ENCODE measurements at places on chromosomes 1 and 21. TPM values are rescaled to one million over a fixed set of nuclear protein-coding genes. Genes with fewer than 3 reads are reported as not detected.

FOXD2 gene
- total RNA-seq = 0.37 TPM

PCP4 gene
- total RNA-seq = not detected

INKA2 gene
- 6.4 TPM for total RNA-seq

MXRA8 gene
- not detected for total RNA-seq

OR2L13 gene
- not detected for total RNA-seq

DYNLT4 gene
- total RNA-seq = 0.39 TPM

ESRRG gene
- not detected for total RNA-seq

RPS6KC1 gene
- total RNA-seq = 19.0 TPM

CENPS gene
- 10.9 TPM for total RNA-seq

LRP8 gene
- 9.7 TPM for total RNA-seq

TSPAN2 gene
- total RNA-seq = 0.34 TPM

SELP gene
- 0.87 TPM for total RNA-seq

ZFP69 gene
- total RNA-seq = 7.5 TPM

KIF17 gene
- not detected for total RNA-seq

METTL13 gene
- 35.4 TPM for total RNA-seq

CCDC181 gene
- total RNA-seq = not detected

CFHR5 gene
- not detected for total RNA-seq

Measured in B cell (primary cell).